Activated T-cell treated with anti-CD3 and anti-CD28 coated beads, Interleukin-2, amount 50 U/mL, for 72 hours (primary cell): ENCODE measurements at places on chromosomes 5 and 9.
A peak's percentile ranks its signal among the peaks of the same experiment; 100 is the strongest.

GRCh38 chr5:119339965-119340364 lies 15.9 kb upstream of the TNFAIP8 start:
- peak; percentile 62 for DNase-seq

DNA sequence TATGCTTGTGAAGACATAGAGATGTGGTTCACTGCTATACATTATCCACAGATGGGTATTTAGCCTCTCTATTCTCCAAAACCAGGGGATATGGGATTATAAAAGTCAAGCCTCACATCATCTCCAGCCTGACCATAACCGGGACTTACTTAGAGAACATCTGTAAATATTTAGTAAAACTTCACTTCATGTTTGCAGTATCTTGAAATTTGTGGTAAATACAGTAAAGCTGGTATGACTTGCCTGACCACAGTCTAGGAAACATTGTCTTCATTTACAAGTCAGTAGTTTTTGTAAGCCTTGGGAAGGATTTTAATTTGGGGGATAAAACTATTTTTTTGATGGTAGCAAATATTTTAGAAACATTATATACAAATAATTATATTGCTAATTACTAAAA lies 64.2 kb downstream of the MAST4 start:
- DNase-seq = no peak

GRCh38 chr9:124941679-124942561 lies 1.0 kb upstream of the GOLGA1 start:
- peak; percentile 70 for DNase-seq

GRCh38 chr5:172903790-172904189 lies 55.4 kb upstream of the RPL26L1 start:
- no peak for DNase-seq

GRCh38 chr9:87004016-87004415 lies 56.7 kb upstream of the GAS1 start:
- DNase-seq = no peak

DNA sequence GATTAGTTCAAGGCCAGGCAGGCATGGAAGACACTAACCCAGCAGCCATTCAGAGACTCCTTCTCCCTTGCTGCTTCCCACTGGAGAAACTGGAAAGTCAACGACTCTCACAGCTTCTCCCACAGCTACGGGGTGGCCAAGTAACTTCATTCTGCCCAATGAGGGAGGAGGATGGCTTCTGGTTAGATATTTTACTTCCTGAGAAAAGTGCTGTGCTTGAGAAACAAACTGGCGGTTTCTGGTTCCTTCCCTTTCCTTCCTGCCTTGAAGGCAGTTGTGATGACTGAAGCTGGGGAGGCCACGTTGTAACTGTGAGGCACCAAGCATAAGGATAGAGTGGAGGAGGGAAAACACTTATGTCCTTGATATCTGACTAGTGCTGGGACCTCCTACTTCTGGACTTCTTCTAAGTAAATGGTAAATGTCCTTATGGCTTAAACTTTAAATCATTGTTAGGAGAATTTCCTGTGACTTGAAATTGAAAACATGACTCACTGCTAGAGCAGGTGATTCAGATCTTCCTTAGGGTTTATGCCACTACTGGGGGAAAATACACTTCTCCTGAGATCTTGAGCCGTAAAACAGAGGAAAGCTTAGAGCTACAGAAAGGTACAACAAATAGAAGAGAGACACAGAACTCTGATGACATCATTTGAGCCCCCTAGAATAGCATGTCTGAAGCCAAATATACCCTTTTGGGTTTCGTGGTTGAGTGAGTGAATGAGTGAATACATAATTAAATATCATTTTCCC lies 3.1 kb upstream of the GNPDA1 start:
- DNase-seq = peak; percentile 43
